Lower lobe of right lung (tissue), 2 donors: ENCODE measurements at places on chromosomes 6 and 20. TPM values are rescaled to one million over a fixed set of nuclear protein-coding genes. Genes with fewer than 3 reads are reported as not detected.

PSORS1C1 gene
- 10.5 TPM for total RNA-seq

CALHM6 gene
- 9.1 TPM for total RNA-seq

SLC17A3 gene
- total RNA-seq: not detected

GTSF1L gene
- total RNA-seq: not detected

FOXC1 gene
- total RNA-seq: 2.3 TPM

GCLC gene
- 37.0 TPM for total RNA-seq

TMEM200A gene
- 4.3 TPM for total RNA-seq

TMEM151B gene
- total RNA-seq: not detected

ROS1 gene
- total RNA-seq: 151 TPM

SRC gene
- total RNA-seq: 72.7 TPM

CTCFL gene
- not detected for total RNA-seq

MPIG6B gene
- 2.6 TPM for total RNA-seq

TP53INP2 gene
- total RNA-seq: 13.6 TPM

MROH8 gene
- total RNA-seq: 3.9 TPM

SCAND1 gene
- 51.9 TPM for total RNA-seq

CST5 gene
- not detected for total RNA-seq

EXOC2 gene
- total RNA-seq: 28.5 TPM

EDN1 gene
- 61.2 TPM for total RNA-seq

MACROD2 gene
- 73.0 TPM for total RNA-seq

TCP11 gene
- not detected for total RNA-seq

TNXB gene
- total RNA-seq: 120 TPM

TREML2 gene
- total RNA-seq: 1.4 TPM

RRAGD gene
- 62.9 TPM for total RNA-seq

MEP1A gene
- total RNA-seq: 0.41 TPM

GNMT gene
- total RNA-seq: 2.4 TPM

GRM4 gene
- total RNA-seq: not detected

SLC24A3 gene
- total RNA-seq: 7.9 TPM

INSM1 gene
- total RNA-seq: not detected

SEL1L2 gene
- total RNA-seq: not detected

ENPP5 gene
- 11.4 TPM for total RNA-seq

FAM209B gene
- 0.59 TPM for total RNA-seq

TP53TG5 gene
- not detected for total RNA-seq

MAS1 gene
- total RNA-seq: not detected

LAMP5 gene
- total RNA-seq: 0.41 TPM

ANGPT4 gene
- total RNA-seq: 6.0 TPM

OTOR gene
- not detected for total RNA-seq

SAMHD1 gene
- total RNA-seq: 293 TPM

HLA-DPA1 gene
- total RNA-seq: 600 TPM
